ENCODE measurements at places on chromosomes 16 and 17. TPM values are rescaled to one million over a fixed set of nuclear protein-coding genes. Genes with fewer than 3 reads are reported as not detected.

Gene SLC38A8
- not detected for total RNA-seq

Gene CCL17
- total RNA-seq = not detected

Gene EVI2B
- total RNA-seq = not detected

Gene PTX4
- not detected for total RNA-seq

Gene ALOX12B
- 2.9 TPM for total RNA-seq

GRCh38 chr17:33653399-33653788 lies 360.3 kb upstream of the ASIC2 start:
- DNase-seq = peak; percentile 12

DNA sequence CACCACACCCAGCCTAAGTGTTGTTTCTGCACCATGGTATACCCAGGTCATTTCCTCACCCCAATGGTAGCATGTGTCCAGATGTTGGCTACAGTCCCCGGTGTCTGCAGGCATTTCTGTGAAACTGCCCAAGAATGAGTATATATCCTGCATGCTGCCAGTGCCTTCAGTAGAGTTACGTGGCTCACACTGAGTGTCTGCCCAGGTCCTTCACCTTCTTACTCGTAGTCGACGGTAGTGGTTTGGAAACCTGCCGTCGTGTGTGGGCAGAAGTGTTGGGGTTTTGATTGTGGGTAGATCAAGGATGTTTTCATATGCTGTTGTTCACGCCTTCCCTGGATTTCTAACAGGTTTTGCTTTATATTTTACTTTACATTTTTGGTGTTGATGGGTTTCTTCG lies 16.8 kb downstream of the TCF25 start:
- DNase-seq = no peak

DNA sequence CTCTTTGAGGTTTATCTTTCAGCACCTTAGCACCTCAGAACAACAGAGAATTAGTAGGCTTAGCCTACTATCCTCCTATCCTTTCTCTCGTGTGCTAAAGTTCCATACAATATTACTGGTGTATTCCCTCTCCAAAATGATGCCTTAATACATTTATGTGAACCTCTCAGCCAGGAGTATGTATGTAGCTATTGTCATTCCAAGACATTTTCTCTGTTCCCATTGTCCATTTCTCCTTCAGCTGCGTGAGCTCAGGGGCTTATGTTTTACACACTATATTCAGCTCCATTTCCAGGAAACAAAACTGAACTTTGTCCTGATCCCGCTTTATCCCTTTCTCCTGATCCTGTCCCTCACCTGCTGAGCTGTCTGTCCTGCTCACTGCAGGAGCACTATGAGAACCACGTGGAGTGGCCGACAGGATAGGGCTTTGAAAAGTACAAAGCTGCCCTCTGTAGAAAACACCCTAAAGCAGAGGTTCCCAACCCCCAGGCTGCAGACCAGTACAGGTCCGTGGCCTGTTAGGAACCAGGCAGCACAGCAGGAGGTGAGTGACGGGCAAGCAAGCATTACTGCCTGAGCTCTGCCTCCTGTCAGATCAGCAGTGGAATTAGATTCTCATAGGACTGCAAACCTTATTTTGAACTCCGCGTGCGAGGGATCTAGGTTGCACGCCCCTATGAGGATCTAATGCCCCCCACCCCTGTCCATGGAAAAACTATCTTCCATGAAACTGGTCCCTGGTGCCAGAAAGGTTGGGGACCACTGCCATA lies 55.7 kb downstream of the CENPV start:
- DNase-seq = peak; percentile 74

DNA sequence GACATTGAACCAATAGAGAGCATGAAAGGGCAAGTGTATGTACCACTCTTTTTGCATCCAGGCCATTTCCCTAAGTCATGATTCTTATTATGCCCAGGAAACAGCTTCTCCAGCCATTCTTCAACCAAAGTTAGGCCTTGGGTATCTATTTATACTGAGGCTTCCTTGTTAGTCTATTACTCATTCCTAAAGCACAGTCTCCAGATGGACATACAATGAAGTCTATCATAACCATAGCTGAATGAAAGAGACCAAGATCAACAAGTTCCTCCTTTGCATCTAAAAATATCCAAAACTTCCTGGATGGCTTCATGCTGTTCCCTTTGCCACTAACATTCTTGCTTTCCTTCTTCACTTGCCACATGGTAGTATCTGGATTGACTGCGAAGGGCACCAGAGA lies 265.9 kb downstream of the CDH8 start:
- no peak for DNase-seq

- DNase-seq = peak; percentile 30
These were observed 266.0 kb upstream of the SDK2 start for GRCh38 chr17:73910206-73910605.

GRCh38 chr17:2602597-2603017 lies 9.2 kb downstream of the PAFAH1B1 start:
- DNase-seq = peak; percentile 53

DNA sequence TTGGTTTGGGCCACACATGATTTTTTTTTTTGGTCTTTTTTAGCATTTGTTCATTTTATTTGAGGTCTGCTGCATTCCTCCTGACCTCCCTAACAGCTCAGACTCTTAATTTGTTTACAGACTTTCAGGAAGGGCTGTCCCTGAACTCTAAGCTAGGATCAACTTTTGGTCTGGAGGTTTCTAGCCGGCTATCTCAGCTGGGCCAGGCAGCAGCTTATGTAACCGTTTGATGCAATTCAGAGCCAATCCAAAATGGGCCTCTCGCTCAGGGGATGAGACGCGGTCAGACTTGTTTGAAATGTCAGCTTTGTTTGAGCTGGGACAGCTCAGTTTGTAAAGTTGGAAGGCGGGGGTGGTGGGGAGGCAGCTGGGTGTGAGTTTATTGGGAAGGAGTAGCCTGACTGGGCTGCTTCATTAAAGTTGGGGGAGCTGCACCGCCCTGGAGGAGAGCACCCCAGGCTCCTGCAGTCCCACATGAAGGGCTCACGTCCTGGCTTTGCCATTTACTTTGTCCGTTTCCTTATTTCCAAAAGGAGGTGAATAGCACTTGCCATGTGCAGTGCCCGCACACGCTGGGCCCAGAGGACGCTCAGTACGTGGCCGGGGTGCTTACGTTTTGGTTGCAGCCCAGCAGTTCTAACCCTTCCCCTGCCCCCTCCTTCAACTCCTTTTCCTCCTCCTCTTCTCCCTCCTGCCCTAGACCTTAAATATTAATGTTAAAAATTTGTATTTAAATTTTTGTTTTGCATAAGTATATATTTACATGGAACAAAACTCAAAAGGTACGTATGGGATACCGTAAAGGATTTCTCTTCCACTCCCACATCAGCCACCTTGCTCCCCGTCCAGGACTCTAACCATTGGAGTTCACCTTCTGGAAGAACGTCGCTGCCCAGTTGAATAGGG lies 121.2 kb downstream of the SNX29 start:
- DNase-seq = no peak

- peak; percentile 96 for DNase-seq
These were observed 13.5 kb upstream of the ABAT start for GRCh38 chr16:8660841-8661301.

DNA sequence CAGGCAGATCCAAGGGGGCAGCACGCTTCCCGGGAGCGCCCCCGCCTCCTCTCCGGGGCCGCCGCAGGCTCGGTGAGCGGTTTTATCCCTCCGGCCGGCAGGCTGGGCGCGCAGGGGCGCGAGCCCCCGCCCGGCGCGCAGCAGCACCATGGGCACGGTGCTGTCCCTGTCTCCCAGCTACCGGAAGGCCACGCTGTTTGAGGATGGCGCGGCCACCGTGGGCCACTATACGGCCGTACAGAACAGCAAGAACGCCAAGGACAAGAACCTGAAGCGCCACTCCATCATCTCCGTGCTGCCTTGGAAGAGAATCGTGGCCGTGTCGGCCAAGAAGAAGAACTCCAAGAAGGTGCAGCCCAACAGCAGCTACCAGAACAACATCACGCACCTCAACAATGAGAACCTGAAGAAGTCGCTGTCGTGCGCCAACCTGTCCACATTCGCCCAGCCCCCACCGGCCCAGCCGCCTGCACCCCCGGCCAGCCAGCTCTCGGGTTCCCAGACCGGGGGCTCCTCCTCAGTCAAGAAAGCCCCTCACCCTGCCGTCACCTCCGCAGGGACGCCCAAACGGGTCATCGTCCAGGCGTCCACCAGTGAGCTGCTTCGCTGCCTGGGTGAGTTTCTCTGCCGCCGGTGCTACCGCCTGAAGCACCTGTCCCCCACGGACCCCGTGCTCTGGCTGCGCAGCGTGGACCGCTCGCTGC lies 832 bp downstream of the CDK5R1 start:
- DNase-seq = peak; percentile 80

- no peak for DNase-seq
These were observed 74.0 kb upstream of the GNG13 start for GRCh38 chr16:874366-875181.
